Left lung (tissue), 14 donors: ENCODE measurements at places on chromosomes 7 and 10.

GRCh38 chr7:112079673-112080072, 126.5 kb downstream of the DOCK4 start:
- no peak for DNase-seq

DNA sequence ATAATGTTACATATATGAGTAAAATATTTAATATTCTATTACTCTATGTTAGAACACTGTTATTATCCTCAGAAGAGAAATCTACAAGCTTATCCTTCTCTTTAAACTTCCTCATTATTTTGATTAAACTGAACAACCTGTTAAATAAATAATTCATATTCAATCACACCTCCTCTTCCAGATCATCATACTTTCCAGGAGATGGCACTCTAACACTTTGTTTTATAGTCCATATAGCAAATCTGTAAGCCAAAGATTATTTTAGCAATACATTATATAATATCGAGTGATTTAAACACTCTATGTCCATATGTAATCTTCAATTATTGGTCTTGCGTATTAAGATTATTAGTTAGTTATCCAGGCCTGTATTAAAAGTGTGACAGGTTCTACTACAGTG, 694.1 kb downstream of the ANKRD7 start:
- no peak for DNase-seq

- DNase-seq: no peak
Observed at GRCh38 chr10:70122742-70123141, 9.9 kb downstream of the AIFM2 start.

GRCh38 chr7:72190919-72191318, 221.2 kb downstream of the CALN1 start:
- DNase-seq: no peak

- DNase-seq: no peak
Observed at GRCh38 chr7:134618756-134619530, 27.7 kb upstream of the BPGM start.

DNA sequence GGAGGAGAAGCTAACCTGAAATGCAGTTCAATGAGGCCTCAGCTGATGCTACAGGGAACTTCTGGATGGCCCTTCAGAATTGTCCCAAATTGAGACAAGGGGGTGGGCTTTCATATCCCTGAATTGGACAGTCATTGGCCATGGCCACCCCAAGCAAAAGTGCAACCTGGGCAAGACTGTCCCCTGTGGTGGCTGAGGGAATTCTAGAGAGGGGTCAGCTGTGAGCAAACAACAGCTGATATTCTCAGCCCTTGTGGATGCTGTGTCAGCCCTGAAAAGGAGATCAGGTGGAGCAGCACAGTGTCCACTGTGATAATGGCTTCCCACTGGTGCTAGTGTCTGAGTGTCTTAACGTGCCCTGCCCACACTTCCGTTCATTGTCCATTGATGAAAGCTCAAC, 76.6 kb downstream of the SLC16A9 start:
- DNase-seq: no peak

DNA sequence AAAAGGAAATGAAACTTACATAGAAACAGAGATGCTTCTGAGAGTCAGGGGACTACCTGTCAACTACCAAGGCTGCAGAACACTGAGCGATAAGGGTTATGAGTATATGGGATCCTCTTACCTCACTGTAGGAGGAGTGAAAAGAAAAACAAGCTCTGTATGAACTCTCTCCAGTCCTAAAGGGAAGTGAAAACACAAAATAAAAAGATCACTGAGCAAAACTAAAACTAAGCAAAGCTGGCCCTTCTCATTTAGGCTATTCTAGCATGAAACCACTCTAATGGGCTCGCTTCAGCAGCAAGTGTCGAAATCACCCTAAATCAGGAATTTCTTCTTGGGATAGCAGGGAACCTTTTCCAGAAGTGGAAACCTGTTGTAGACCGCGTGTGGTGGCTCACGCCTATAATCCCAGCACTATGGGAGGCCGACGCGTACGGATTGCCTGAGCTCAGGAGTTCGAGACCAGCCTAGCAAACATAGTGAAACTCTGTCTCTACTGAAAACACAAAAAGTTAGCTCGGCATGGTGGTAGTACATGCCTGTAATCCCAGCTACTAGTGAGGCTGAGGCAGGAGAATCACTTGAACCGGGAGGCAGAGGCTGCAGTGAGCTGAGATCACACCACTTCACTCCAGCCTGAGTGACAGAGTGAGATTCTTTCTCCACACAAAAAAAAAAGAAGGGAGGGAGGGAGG, 27.0 kb downstream of the DCLRE1C start:
- DNase-seq: no peak

- no peak for DNase-seq
Observed at GRCh38 chr10:34889004-34889869, 74.1 kb upstream of the PARD3 start.

- DNase-seq: no peak
Observed at GRCh38 chr7:131568970-131569369, 12.5 kb upstream of the PODXL start.

DNA sequence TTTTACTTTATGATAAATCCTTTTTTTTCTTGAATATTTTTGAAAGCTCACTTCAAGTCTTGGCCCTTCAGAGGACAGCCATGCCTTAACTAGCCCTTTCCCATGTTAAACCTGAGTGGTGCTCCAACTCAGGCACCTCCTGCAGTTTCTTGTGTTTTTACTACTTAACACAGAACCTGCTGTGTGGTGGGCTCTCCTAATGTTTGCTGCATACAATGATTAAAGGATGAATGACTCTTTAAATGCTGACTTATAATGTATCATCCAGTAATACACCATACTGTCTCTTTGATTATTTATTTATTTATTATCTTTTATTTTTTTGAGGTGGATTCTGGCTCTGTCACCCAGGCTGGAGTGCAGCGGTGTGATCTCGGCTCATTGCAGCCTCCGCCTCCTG, 179.4 kb downstream of the SEMA3E start:
- no peak for DNase-seq
